ENCODE measurements at places on chromosomes 5 and 9.
A peak's percentile ranks its signal among the peaks of the same experiment; 100 is the strongest.

GRCh38 chr5:167839065-167839464, 452.4 kb upstream of the WWC1 start:
- no peak for DNase-seq

GRCh38 chr9:93466416-93467061, 13.2 kb upstream of the FAM120AOS start:
- no peak for DNase-seq

DNA sequence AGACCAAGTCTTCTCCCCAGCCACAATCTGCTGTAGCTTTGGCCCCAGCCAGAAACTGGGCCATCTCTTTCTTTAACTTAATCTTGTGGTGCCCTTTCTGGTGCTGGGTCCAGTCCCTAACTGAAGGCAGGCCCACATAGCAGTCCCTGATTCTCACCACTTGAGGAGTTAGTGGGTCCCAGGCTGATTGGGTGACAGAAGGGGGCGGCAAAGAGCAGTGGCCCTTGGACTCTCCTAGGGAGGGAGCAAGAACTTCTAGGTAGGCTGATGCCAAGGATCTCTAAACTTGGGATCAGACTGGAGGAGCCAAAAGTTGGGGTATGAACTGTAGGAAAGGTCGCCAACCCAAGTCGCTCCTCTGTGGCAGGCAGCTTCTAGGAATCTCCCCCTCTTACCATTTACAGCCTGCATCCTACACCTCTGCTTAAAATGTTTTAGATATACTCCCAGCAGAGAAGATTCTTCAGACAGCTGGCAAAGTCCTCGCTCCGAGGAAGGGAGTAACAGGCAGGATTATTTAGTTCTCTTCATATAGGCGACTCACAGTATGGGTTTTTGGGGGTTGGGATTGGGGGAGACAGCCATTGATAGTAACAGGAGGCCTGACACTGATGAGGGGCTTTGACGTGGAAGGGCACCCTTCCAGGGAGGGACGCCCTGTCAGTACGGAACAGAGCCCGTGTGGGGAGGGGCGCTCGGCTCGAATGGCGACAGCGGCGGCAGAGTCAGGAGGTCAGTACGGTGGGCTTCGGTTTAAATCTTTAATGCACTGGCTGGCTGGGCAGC, 2.0 kb upstream of the CCL27 start:
- peak; percentile 34 for DNase-seq

- no peak for DNase-seq
Observed at GRCh38 chr5:6587171-6587570, 45.7 kb downstream of the NSUN2 start.

DNA sequence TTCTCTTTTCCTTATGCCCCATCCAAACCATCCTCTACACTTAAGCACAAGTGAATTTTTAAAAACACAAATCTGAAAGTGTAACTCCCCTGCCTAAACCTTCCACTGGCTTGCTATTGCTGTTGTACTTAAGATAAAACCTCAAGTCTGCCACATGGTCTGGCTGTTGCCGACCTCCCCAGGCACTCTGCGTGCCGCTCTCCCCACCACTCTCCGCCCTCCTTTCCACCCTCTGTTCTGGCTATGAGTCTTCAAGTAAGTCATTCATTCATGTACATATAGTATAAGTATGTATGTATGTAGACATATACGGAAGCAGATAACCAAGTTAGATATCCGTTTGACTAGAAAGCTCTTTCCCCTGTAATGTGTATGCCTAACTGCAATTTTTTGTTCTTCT, 94.7 kb upstream of the ANKRD55 start:
- DNase-seq = peak; percentile 36

DNA sequence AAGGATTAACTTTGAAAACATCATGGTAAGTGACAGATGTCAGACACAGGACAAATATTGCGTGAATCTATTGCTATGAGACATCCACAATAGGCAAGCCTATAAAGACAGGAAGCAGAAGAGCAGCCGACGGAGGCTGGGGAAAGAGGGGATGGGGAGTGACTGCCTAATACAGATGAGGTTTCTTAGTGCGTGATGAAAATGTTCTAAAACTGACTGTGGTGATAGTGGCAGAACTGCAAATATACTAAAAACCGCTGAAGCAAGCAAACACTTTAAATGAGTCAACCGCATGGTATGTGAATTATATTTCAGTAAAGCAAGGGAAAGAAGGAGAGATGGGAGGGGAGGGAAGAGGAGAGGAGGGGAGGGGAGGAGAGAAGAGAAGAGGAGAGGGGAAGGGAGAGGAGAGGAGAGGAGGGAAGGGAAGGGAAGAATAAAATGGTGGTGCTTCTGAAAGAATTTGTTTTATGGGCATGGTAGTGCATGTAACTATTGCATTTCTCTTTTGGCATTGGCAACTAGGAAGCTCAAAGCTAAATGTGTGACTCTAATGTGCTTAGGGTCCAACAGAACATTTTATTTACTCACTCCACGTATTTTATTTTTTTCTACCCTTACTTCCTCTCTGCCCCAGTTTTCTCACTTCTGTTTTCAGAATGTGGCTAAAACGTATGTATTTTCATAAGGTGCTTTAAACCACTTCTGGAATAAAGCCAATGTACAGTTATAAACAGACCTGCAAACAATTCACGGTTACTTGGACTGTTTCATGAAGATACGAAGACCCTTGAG, 21.3 kb downstream of the AKNA start:
- DNase-seq = no peak

GRCh38 chr5:16057277-16057676, 122.3 kb downstream of the MARCHF11 start:
- no peak for DNase-seq

DNA sequence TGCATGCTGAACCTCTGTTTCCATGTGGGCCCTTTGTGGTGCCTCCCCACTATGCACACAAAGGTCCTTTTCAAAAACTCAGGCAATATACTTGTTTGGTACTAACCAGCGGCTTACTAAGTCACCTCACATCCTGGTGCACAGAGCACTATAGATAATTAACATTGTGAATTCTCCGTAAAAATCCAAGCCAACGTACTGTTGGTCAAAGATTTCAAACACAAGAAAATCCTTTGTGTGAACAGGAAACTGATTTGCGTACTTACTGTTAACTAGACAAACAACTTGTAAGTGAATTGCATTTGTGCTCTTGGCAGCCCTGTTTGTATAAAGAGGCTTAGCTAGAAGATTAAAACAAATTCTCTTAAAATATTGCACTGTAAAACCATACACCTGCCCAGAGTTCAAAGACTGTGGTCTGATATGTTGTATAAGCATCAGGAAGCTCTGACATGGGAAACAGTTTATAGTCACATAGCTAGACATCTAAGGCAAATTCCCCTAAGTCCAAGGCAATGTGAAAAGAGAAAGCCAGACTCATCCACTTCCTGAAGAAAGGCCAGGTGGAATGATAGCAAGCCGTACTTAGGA, 125.0 kb upstream of the SLC12A2 start:
- DNase-seq = no peak

- no peak for DNase-seq
Observed at GRCh38 chr9:38333047-38333446, 59.5 kb upstream of the ALDH1B1 start.

DNA sequence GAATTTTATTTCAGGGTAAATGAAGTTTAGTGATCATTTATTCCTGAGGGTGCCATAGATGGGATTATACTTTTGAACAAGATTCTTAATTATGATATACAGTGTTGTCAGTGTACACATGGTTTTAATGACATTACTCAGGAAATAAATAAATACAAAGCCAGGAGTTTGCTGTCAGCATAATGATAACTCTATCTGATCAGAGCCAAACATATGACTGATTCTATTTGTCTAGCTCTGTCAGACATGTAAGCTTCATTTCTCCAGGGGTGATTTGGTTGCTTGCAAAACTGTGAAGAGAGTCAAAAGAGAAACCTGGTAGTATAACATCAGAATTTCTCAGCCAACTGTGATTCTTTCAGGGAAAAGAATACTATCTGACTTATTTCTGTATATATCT, 1425.8 kb upstream of the C9orf72 start:
- DNase-seq = no peak

DNA sequence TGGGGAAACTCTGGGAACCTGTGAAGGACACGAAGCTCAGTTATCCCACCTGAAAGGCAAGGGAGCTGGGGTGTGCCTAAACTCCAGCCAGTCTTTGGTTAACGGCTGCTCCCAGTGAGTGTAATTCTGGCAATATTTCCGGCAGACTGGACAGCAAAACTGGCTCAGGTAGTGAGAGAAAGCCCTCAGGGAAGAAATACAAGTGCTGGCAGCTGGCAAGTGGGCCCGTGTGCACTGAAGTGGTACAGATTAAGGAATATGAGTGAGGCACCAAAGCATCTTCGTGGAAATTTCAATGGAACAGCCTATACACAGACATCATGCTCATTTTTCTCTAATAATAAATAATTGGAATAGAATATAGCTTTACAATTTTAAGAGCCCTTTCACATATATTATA, 56.2 kb downstream of the ABHD17B start:
- DNase-seq = no peak

- no peak for DNase-seq
Observed at GRCh38 chr5:449151-449550, 6.2 kb downstream of the EXOC3 start.

- DNase-seq = no peak
Observed at GRCh38 chr9:8677741-8678140, 878.2 kb upstream of the DMAC1 start.

GRCh38 chr5:19564036-19564435, 424.0 kb downstream of the CDH18 start:
- no peak for DNase-seq

GRCh38 chr5:67693956-67694809, 497.6 kb upstream of the CD180 start:
- DNase-seq = no peak

GRCh38 chr5:76546497-76547102, 76.6 kb downstream of the F2RL2 start:
- DNase-seq = no peak

DNA sequence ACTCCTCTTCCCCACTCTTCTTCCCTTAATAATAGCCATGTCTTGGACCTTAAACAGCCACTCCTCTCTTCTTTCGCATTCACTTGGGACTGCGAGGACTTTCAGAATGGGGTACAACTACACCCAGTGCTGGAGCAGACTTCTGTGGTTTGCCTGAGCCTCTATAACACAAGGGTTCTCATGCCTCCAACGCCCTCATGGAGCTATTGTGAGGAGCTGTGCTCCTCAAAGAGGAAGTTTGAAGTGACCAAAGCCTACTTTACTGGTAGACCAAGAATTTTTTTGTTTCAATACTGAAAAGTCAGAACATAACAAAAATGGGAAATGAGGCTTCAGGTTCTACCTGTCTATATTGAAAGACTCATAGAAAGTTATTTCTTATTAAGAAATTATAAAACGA, 316.4 kb downstream of the PIK3R1 start:
- no peak for DNase-seq

GRCh38 chr9:13648676-13649075, 369.2 kb upstream of the MPDZ start:
- DNase-seq = no peak

DNA sequence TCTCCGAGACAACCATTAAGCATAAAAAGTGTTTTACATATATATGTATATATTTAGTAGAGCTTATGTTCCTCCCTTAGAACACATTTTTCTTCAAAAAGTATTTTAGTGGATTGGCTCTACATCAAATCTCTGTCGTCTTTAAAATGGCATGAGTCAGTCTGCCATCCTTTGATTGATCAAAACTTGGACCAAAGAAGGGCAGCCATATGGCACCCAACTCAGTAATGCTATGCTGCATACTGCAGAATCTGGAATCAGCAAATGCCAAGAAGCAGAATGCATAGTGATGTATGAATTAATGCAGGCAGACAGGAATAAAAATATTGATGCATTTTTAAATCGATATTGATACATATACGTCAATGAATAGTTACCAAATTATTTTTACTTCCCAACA, 1074.4 kb downstream of the PTPRD start:
- DNase-seq = no peak

GRCh38 chr5:87195616-87196015, 72.1 kb upstream of the RASA1 start:
- DNase-seq = no peak

DNA sequence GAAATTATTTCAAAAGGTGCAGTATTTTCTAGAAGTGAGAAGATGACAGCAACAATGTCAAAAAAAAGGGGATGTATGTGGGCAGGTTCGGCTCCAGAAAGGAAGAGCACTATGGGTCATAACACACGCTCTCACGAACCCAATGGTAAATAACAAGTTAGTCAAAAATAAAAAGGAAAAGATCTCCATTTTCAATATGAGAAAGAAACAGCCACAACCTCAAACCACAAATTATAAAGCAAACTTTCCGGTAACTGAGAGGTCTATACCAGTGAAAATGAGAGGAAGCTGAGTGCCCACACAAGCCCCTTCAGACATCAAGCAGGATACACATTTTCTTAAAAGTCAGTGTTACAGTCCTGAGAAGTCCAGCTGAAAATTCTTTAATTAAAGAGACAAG, 398.5 kb upstream of the RPS23 start:
- no peak for DNase-seq

- no peak for DNase-seq
Observed at GRCh38 chr9:18601956-18602355, 128.0 kb downstream of the ADAMTSL1 start.

- no peak for DNase-seq
Observed at GRCh38 chr5:178293815-178294214, 61.2 kb upstream of the PHYKPL start.

DNA sequence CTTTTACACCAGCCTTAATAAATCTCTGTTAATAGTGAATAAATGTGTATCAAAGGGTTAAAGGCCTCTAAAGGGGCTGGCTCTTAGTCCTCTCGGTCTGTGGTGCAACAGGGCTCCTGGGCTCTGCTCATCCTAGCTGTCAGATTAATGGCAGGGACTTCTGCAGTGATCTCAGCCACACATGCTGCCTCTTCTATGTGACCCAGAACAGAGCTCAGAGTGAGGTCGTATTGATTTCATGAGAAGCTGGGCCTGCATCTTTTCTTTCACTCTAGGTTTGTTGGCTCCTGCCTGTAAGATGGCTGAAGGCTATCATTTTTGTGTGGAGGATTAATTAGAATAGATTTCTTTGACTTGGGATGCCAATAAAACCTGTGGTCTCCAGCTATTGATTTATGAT, 165.0 kb upstream of the GLRA1 start:
- DNase-seq = no peak

DNA sequence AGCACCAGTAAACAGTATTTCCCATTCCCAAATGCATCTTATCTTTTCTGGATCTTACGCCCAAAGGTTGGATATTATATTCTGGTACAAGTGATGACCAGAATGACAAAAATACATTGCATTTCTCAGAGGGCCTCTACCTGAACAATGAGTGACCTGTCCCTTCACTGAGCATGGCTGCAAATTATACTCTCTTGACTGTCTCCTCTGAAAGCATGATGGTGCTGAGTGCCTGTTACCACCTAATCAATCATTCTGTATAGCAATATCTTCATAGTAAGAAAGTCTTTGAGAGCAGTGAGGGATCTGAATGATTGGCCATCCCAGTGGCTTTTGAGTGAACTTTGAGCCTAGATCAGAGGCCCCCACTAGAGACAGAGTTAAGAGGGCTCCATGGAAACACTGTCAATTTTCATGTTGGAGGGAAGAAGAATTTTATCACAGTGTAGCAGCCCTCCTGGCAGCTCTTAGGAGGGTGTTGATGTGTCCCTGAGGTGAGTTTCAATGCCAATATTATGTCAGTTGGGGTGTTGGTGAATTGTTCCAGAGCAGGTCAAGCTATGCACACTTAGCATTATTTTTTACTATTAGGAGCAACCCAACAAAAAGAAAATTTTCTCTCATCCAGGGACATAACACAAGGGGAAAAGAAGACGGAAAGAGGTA, 171.7 kb downstream of the MARCHF11 start:
- DNase-seq = no peak

All from stimulated activated CD8-positive, alpha-beta memory T cell treated with anti-CD3 and anti-CD28 coated beads, Interleukin-15, amount 100 ng/mL, for 24 hours (primary cell).